ENCODE measurements at places on chromosomes 12 and 14.
A peak's percentile ranks its signal among the peaks of the same experiment; 100 is the strongest.

DNA sequence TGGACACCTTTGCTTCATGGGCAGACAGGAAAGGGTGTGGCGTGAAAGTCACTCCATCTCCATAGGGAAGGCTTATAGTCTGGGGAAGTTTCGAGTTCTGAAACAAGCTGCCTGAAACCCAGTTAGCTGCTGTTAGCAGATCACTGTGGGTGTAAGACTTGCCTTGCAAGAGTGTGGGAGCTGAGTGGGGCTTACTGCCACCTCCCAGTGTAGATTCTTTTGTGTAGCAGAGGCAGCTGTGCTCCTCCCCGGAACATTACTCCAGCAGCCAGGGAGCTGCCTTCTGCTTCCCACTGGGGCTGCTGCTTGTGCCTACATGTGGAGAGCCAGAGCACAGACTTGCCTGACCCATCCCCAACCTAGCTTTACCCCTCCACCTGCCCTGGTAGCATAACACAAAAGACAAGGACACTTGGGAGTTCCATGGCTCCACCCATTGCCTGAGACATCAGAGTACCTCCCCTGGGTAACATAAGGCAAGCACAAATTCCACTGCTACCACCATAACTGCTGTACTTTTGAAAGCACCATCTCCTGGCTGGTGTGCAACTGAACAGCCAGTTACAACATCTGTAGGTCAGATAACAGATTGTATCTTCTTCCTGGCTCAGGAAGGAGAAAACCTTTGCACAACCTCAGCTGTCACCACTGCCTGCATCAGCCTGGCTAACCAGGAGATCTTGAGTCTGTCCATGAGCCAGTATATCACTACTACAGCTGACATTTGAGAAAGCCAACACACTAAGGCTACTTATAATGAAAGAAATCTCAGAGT lies 69.5 kb downstream of the ADAMTS20 start:
- DNase-seq: no peak

DNA sequence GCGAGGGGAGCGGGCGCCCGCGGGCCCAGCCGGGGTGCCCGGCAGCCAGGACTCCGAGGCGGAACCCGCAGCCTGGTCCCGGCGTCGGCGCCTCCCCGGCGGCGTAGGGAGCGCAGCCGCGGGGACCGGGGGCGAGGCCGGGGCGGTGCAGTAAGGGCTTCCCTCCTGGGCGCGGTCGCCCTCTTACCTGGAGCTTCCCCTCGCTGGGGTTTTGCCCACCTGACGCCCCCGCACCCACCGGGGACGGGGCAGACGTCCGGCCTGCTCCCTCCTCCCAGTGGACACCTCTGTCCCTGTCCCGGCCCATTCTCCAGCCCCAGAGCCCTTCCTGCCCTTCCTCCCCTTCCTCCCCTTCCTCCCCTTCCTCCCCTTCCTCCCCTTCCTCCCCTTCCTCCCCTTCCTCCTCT lies 413 bp upstream of the TUBA1C start:
- no peak for DNase-seq

DNA sequence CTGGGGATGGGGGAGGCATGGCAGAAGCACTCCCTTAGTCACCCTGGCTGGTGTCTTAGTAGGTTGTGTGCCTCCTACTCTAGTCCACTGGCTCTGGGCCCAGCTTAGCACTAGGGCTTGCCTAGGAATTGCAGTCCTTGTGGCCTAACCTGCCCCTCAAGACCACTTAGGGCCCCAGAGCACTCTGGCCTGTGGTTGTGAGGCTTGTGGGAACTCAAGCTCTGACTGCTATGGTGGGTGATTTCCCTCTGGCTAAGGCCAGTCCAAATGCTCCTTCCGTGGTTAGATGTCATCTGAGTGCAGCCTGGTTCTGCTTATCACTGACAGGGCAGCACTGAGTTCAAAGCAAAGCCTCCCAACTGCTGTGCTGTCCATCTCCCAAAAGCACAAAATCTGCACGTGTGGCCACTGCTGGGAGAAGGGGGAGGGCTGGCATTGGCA lies 20.2 kb downstream of the FGD4 start:
- no peak for DNase-seq

DNA sequence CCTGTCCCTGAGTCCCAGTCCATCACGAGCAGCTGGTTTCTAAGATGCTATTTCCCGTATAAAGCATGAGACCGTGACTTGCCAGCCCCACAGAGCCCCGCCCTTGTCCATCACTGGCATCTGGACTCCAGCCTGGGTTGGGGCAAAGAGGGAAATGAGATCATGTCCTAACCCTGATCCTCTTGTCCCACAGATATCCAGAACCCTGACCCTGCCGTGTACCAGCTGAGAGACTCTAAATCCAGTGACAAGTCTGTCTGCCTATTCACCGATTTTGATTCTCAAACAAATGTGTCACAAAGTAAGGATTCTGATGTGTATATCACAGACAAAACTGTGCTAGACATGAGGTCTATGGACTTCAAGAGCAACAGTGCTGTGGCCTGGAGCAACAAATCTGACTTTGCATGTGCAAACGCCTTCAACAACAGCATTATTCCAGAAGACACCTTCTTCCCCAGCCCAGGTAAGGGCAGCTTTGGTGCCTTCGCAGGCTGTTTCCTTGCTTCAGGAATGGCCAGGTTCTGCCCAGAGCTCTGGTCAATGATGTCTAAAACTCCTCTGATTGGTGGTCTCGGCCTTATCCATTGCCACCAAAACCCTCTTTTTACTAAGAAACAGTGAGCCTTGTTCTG lies 41.6 kb downstream of the DAD1 start:
- DNase-seq: no peak

- peak; percentile 72 for DNase-seq
Measured at GRCh38 chr12:124771462-124772288, 92.0 kb downstream of the SCARB1 start.

DNA sequence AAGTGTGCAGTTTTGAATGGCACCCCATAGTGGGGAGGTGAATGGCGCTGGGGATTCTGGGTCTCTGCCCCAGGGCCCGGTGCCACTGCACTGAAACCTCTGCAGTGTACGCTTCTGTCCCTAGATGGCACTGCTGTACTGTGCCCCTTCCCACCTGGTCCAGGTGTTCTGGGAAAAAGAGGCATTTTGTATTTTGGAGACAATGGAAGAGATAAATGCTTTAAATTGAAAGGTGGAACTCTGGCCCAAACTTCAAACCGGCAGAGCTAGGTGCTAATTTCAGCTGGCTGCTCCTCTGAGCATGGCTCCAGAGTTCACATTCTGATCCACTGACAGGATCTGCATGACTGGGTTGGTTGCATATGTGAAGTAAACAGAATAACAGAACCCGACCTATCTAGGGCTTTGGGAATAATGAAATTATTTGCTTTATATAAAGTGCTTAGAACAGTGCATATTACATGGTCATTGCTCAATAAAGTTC lies 52.2 kb downstream of the KRT80 start:
- no peak for DNase-seq

GRCh38 chr12:82942991-82943401 lies 256.3 kb downstream of the TMTC2 start:
- DNase-seq: no peak

DNA sequence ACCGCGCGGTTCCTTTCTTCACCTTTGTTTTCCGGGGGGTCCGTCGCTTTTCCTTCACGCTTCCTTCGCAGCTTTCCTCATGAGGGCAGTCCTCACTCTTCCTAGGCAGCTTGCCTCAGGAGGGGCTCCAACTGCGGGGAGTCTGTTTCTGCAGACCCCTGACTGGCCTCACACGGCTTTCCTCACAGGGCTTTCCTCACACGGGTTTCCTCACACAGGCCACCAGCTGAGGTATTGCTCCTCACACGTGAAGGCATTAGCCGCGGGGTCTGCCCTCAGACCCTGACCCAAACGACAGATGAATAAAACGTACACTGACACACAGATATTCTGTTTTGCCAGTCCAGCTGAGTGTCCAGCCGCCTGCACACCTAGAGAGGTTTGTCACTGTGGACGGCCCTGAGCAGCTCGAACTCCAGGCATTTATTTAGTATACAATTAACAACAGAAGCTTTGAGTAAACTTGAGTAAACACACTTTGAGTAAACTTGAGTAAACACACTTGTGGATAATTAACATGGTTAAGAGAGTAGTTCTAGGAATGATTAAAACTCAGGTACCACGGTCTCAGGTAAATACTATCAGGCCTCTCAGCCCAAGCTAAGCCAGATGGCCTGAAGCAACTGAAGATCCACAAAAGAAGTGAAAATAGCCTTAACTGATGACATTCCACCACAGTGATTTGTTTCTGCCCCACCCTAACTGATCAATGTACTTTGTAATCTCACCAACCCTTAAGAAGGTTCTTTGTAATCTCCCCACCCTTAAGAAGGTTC lies 16.1 kb upstream of the LYZ start:
- DNase-seq: no peak

- no peak for DNase-seq
Measured at GRCh38 chr12:8907513-8907912, 6.8 kb upstream of the PHC1 start.

DNA sequence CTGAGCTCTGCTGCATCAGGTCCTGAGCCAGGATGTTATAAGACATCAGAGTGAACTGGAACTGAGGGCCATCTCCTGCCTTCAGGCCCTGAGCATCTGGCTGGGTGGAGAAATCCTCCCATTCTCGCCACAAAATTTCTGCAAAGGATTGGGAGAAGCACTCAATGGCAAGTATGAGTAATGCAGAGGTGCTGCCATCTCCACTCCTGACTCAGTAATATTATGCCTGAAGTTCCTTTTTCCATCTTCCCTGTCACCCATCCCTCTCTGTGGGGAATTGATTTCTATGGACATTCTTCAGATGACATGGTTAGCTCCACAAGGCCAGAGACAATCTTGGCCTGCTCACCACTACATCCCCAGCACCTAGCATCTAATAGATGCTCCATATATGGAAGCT lies 4.7 kb downstream of the ANGEL1 start:
- DNase-seq: no peak

DNA sequence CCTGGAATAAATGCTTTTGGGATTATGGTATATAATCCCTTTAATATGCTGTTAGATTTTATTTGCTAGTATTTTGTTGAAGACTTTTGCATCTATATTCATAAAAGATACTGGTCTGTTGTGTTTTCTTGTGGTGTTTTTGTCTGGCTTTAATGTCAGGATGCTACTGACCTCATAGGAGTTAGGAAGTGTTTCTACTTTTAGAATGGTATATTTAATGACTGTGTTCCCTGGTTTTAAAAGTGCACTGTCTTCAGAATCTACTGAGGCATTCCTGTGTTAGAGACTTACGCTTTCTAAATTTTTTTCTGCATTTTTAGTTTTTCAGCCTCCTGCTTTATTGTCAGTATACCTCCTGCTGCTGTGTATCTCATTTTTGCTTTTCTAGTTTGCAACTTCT lies 51.6 kb downstream of the ARHGAP5 start:
- DNase-seq: no peak

DNA sequence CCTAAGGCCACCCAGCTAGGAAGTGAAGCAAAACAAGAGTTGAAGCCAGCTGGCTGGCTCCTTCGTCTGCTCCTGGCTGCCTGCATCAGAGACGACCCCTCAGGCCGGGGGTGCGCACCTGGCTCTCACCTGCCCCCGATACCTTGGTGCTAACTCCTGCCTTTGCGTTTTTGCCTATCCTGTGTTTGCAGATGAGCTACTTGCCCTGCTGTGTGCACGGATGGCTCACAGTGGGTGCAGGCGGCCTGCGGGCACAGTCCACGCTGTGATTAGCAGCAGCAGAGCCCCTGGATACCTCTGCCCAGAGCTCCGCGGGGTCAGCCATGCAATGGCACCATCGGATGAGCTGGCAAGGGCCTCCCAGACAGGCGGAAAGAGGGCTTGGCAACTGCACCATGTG lies 31.2 kb upstream of the FZD10 start:
- DNase-seq: no peak

GRCh38 chr12:90280564-90281058 lies 572.0 kb upstream of the ATP2B1 start:
- no peak for DNase-seq

- DNase-seq: no peak
Measured at GRCh38 chr14:104441275-104442106, 138.1 kb upstream of the C14orf180 start.

DNA sequence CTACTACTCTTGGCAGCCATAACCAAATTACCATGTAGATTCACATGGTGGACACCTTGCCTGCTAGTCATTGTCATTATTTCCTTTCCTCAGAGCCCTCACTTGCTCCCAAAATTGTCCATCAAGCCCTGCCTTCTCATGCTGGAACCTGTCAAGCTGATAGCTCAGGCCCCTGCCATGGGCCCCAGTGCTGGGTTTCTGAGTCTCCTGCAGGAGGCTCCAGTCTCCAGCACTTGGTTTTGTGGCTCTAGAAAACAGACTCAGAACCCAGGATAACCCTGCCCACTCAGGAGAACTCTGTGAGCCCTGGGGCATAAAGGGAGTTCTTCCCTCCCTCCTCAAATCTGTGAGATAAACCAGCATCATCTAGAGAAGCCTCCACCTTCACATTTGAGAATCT lies 10.8 kb downstream of the KRT71 start:
- no peak for DNase-seq

- no peak for DNase-seq
Measured at GRCh38 chr12:108605000-108605689, 7.3 kb upstream of the TMEM119 start.

DNA sequence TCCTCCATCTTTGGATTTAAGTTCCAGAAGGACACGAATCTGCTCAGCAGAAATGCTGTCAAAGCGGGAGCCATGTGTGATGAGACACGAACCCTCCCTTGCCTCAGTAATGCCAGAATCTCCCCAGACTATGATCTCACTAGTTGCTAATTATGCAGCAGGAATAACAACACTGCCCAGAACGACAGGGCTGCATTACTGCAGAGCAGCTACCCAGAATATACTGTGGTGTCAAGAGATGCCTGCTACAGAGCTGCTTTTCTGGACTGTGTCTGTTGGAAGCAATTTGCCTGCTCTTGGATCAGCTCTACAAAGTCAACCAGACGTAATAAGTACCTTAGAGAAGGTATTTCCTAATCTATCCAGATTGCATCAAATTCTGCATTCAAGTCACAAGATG lies 5.5 kb downstream of the CSRNP2 start:
- no peak for DNase-seq

Data from bone marrow (tissue), 2 donors.